ENCODE measurements at places on chromosomes 7 and 10.

- DNase-seq: no peak
Observed at GRCh38 chr7:37092548-37092947, 356.1 kb downstream of the ELMO1 start.

DNA sequence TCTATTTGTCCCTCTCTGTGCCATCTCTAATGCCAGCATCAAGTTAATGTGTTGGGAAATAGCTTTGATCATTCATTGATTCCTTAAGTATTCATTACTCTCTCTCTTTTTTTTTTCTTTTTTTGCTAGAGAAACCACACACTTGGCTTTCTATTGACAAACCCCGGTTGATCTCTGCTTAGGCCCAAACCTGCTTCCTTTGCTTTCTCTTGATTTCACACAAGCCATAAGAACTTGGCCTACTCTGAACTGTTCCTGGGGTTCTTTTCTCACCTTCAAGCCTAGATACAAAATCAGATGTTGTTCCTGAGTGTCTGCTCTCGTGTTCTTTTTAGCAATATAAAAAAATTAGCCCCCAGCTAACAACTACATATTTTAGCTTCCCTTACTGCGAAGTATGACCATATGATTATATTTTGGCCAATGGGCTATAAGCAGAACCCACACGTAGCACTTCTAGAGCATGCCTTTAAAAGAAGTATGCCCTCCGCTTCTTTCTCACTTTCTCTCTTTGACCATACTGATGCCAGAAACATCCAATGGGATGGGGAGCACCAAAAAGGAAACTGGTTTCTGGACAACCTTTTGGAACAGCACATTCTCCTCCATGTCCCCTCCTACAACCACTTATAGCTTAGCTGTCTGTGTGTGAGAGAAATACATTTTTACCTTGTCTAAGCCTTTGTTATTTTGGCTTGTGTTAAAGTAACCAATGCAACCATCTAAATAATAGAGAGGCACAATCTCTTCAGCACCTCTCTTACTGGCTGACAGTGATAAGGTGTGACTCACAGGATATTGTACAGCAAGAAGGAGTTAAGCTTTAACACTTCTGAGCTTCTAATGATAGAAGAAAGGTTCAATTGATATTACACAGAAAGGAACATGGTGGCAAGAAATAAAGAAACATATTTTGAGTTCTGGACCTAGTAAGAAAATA is 96.6 kb upstream of the LRRN3 start:
- no peak for DNase-seq

DNA sequence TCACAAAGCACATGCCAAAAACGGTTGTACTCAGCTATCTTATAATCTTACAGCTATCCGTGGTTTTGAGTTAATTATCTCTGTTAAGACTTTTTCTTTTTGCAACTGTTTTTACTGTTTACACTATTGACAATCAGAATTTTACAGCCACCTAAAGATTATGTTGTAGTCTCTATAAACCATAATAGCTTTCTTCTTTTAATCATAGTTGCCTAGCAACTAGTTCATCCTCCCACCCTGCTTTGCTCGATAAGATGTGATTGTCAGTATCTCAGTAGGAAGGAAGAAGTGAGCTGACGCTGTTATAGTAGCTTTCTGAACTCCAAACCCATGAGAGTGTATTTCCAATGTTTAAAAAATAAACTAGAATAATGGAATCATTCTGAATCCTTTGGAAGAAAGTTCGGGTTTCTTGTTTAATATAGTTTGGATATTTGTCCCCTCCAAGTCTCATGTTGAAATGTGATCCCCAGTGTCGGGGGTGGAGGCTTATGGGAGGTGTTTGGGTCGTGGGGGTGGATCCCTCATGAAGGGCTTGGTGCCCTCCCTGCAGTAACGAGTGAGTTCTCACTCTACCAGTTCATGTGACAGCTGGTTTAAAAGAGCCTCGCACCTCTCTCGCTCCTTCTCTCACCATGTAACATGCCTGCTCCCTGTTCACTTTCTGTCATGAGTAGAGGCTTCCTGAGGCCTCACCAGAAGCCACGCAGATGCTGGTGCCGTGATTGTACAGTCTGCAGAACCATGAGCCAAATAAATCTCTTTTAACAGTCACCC is 68.1 kb downstream of the SVOPL start:
- DNase-seq: no peak

GRCh38 chr10:133258066-133258817 is 18.4 kb downstream of the ADAM8 start:
- peak; percentile 48 for DNase-seq

- no peak for DNase-seq
Observed at GRCh38 chr7:73904219-73905137, 43.5 kb downstream of the TMEM270 start.
